SJSA1 (cell line): ENCODE measurements at places on chromosomes 6 and 20. TPM values are rescaled to one million over a fixed set of nuclear protein-coding genes. Genes with fewer than 3 reads are reported as not detected.

DNA sequence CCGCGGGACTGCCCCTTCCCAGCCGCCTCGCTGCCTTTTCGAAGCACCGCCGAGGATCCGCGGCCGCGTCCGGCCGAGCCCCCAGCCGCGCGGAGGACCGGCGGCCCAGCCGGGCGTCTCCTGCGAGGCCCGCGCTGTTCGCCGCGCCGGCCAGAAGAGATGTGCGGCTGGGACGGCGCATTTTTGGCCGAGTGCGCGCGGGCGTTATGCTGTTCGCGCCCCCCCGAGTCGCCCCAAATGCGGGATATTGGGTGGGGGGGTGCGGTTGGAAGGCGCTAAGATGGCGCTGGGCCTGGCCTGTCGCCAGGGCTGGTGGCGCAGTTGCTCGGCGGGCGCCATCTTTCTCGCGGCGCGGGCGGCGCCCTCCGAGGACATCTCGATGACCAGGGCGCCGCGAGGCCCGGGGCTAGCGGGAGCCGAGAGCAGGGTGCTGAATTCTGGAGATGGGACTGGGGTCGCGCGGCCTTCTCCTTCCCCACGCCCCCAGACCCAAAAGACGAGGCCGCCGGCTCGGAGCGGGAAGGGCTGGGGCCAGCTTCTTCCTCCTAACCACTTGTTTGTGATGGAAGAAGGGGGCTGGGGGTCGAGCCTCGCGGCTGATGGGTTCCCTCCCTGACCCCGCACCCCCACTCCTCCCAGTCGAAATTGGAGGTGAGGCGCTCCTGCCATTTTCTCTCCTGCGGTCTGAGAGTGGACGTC is 1.5 kb downstream of the BICRAL start:
- peak; percentile 70 for DNase-seq

- DNase-seq: no peak
These were observed 11.8 kb upstream of the KCNQ2 start for GRCh38 chr20:63484236-63484635.

LRRN4 gene
- not detected in 2 replicates for total RNA-seq

DNA sequence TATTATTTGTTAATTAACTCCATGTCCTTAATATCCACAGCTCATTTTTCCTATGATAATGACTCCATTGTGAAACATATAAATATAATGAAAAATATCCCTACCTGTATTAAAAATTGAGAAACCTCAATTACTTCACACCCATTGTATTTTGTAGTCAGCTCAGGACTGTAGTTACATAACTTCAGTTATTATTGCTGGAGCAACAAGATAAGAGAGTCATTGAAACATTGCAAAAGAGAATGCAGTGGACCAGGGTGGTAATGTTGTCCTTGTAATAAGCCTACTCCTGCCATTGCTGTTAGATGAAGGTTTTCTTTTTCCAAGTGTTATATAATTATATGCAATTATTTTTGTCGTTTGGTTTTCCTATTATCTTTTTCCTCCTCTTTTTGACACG is 184.4 kb downstream of the PRL start:
- no peak for DNase-seq

ANKRD6 gene
- 1.1 TPM in 1 of 2 replicates, not detected in the other for total RNA-seq

DNA sequence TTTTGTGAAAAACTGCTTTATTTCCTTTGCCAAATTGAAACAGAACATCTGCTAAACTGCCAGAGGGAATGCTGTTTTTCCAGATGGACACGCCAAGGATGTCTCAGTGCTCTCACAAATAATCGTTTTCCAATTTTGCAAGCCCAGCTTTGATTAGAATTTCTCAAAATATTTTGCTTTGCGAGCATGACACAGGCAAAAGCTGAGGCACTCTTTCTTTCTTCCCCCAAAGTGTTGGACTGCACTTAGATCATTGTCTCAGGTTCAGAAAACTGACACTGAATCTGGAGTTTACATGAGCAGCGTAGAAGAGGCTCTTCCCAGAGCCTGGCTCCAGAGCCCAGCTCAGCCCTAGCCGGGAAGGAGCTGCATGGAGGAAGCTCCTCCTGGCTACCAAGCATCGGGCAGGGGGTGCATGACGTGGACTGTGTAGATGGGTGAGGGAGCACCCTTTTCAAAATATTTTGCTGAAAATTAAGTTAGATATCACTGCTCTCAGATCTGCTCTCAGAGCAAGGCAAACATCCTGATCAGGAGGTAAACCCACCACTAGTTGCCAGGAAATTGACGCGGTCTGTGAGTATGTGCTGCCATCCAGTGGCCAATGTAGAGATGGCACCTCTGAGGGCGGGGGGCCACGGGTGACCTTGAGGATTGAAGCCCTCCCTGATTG is 107.5 kb downstream of the SLC22A3 start:
- DNase-seq: no peak

- DNase-seq: no peak
These were observed 20.4 kb upstream of the ITPR3 start for GRCh38 chr6:33600761-33601160.

C20orf141 gene
- not detected in 2 replicates for total RNA-seq

DNA sequence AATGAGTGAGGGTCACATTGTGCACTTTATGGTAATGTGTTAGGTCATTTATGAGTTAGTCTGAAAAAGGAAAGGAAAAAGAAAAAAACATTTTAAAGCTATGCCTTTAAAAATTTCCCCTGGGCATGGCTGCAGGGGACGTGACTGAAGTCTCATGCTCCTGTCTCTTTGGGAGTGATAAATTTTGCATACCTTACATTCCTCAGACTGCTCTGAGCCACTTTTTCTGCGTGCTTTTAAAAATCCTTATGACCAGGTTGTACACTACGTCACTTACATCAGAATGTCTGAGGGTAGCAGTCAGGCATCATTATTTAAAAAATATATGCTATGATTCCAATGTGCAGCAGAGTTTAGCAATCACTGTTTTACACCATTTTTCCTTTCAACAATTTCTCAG is 121.2 kb downstream of the RFPL4B start:
- peak; percentile 57 for DNase-seq

DNA sequence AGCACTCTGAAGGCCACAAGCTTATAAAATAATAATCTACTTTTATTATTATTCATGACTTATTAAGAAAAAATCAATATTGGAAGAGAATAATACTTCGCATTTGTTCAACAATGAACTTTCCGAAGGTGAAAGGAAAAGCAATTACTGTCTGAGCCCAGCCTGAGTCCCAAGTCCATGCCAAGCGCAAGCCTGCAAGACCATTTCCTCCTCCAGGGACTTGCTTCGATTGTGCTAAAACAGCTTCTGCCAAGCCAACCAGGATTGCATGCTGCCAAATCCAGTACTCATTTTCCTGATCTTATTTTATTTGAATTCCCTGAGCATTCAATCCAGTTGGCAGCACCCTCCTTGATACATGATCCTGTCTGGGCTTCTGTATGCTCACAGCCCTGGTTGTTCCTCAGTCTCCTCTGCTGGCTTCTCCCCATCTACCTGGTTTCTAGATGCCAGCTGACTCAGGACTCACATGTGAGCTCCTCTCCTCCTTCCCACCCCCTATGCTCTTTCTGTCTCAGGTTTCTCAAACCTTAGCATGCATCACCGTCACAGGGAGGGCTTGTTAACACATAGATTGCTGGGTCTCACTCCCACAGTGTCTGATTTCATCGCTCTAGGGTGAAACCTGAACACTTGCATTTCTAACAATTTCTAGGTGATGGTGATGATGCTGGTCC is 55.9 kb upstream of the PSMF1 start:
- DNase-seq: no peak

CST2 gene
- total RNA-seq: not detected in 2 replicates

DNA sequence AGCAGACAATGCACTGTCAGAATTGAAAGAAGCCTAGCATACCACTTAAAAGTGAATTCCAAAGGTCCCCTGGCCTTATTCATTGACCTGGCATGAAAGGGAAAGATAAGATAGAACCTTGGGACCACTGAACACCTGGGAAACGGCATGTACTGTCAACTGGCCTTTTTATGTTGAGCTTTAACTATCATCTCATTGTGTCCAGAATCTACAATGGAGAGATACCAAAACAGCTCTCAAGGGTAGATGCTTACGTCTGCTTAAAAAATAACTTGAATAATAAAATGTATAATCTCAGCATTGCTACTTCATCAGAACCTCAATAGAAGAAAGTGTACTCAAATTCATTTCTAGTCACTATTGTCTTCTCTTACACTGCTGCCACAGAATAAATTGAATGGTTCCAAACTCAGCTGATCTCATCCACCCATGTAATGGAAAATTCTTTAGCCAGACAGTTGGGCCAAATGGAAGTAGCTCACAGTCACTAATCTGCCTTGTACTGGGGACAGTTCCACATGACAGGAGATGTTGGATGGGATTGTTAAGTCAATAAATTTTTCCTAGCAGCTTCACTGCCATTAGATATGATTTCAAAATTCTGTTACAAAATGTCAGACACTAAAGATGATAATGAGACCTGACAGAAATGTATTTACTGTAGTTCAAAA is 93.8 kb downstream of the MLIP start:
- no peak for DNase-seq

DNA sequence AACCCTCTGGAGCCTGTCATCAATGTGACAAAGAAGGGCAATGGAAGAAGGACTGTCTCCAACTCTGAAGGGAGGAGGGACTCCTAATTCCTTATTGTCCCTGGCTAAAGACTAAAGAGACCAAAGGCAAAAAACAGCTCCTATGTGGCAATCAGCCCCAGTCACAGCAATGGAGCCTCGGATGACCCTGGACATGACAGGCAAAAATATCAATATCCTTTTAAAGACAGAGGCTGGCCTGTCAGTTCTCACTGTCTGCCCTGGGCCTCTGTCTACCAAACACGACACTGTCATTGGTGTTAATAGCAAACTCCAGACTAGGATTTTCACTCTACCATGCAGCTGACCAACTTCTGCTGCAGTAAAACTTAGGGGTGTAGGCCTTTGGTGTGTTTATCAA is 38.0 kb upstream of the POU5F1 start:
- no peak for DNase-seq

DNA sequence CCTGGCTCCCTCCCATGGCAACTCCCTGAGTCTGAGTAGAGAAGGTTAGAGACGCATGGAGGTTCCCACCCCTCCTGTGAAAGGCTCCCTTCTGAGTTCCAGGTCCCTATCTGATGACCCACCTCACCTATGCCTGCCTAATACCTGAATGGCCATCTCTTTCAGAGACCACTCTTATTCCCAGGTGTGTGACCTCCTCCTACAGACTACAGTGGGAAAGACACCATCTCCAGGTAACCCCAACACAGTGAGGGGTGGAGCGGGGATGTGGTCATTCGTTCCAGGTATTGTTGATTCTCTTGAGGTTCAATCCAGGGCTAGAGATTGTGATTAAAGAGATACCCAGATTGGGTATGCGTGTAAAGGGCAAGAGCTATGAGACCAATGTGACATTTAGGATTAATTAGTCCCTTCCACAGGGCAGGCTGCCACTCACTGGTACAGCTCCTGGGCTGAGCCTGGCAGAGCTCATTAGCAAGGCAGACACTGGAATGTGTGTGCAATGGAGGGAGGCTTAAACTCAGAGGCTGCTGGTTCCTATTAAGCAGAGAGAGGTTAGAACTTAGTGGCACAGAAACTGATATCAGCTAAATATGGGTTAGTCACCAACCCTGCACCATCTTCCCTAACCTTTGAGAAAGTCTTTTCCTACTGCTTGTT is 46.5 kb upstream of the IER3 start:
- DNase-seq: no peak

- peak; percentile 56 for DNase-seq
These were observed 11.7 kb upstream of the SCUBE3 start for GRCh38 chr6:35202066-35202546.

- no peak for DNase-seq
These were observed 70.6 kb downstream of the UBE3D start for GRCh38 chr6:82995066-82995465.

DNA sequence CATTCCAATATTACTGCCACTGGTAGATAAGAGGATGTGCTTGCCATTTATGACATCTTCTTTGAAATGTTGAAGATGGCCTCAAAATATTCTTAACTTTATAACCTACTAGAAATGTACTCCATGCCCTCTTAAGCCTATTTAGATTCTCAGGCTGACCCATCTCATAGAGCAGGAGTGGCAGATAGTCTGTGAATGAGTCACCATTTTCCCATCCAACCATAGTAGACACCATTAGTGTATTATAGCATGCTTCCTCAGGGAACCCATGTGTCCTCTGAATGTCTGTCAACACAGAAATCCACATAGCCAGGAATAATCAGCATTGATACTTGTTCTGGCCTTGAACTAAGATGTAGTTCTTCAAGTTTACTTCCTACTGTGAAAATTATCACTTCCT is 150.2 kb downstream of the IMPG1 start:
- no peak for DNase-seq

TRIM31 gene
- total RNA-seq: not detected in 2 replicates

DNA sequence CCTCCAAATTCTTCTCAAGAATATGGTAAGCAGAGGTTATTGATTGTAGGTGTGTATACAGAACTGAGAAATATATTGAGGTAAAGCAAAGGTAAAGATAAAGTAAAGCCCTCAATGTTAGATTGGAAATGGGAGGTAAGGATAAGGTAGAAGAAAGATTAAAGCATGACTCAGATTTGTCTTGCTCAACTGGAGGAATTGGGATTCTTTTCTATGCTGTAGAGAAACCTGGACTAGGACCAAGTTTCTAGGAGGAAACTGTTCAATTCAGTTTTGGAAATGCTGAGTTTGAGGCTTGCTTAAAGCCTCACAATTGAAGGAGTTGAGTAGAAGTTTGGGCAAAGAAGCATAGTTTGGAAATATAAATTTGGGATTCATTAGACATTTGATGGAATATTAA is 634.0 kb upstream of the PTCHD4 start:
- no peak for DNase-seq

GRCh38 chr6:7129784-7130569 is 22.2 kb downstream of the RREB1 start:
- DNase-seq: no peak

SIRPA gene
- total RNA-seq: 2.4 and 4.7 TPM in 2 replicates

MLN gene
- total RNA-seq: not detected in 2 replicates

CFAP61 gene
- total RNA-seq: not detected in 2 replicates

GRCh38 chr6:166738386-166739116 is 111.5 kb upstream of the RPS6KA2 start:
- DNase-seq: no peak

- peak; percentile 54 for DNase-seq
These were observed 107.8 kb downstream of the ZFP64 start for GRCh38 chr20:52083627-52084232.

FAM209A gene
- not detected in 2 replicates for total RNA-seq

DNA sequence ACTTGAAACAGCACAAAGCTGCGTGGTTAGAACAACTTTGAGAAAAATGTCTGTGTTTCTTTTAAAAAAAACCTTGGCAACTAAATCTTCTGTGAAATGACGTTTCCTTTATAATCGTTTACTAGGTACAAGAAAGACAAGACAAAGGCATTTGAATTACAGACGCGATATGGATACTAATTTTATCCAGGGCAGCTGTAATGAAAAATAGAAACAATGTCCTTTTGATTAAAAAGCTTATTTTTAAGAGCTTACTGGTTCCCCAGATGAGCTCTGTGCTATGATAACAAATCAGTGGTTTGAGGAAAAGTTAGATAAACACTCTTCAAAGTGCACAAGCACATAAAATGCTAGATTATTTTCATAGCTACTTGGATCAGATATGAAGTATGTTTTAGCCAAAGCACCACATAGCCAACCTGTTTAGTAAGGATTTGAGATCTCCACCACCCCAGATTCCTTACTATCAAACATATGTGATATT is 1.6 kb upstream of the SYNCRIP start:
- DNase-seq: no peak

- DNase-seq: peak; percentile 87
These were observed 116.3 kb upstream of the EMILIN3 start for GRCh38 chr20:41482647-41483552.
